ENCODE measurements at places on chromosomes 6 and 20. TPM values are rescaled to one million over a fixed set of nuclear protein-coding genes. Genes with fewer than 3 reads are reported as not detected.
A peak's percentile ranks its signal among the peaks of the same experiment; 100 is the strongest.

DNA sequence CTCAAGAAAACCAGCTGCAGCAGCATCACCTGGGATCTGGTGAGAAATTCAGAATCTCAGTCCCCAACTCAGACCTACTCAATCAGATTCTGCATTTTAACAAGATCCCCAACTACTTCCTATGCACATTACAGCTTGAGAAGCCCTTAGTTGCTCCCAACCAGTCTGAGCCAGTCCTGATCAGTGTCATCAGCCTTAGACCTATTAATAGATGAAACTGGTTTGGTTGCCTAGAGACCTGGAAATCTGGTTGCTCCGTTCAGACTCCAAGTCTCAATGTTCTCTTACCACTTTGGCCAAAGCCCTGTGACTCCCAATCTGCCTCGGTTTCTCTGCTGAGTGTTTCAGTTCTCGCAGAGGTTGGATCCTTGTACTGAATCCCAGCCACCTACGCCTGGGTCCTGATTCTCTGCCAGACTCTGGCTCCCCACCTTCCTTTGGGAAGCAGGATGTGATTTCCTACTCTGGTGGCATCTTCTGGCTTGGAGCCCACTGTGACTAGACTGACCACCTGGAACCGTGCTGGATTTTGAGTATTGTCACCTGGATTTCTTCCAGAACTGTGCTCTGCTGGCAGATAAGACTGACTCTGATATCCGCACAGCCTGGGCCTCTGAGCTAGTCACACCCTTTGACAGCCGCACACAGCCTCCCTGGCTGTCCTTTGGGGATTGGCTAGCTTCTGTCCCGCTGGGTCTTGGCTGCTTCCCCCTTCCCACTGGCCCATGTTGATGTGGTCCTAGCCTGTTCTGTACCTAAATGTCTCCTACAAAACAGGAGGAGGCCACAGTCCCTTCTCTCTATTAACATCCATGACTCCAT, 20.3 kb upstream of the ATXN1 start:
- H3K27ac ChIP-seq, result no peak overlapping the region
- DNase-seq, result no peak
- H3K27me3 ChIP-seq, result no peaks in the 10 kb centered on the region
- no peaks in the 10 kb centered on the region for H3K36me3 ChIP-seq

DNA sequence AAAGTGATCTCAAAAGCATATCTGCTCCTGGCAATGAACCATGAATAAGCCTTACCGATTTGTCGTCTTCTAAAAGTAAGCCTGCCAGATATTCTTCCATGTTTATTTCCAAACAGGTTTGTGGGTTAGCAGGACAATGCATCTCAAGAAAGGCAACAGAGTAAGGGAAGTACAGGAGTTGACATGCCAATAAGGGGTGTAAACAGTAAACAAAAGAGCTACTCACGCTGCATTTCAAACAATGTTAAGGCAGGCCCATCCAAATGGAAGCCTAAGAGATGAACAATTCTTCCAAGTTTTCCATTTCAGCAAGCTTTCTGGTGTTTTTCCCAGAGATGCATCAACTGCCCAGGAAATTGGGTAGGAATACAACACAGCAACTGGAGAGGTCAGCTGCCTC, 27.8 kb upstream of the CRIP3 start:
- H3K4me1 ChIP-seq, result no peaks in the 10 kb centered on the region
- no peak for DNase-seq

DNA sequence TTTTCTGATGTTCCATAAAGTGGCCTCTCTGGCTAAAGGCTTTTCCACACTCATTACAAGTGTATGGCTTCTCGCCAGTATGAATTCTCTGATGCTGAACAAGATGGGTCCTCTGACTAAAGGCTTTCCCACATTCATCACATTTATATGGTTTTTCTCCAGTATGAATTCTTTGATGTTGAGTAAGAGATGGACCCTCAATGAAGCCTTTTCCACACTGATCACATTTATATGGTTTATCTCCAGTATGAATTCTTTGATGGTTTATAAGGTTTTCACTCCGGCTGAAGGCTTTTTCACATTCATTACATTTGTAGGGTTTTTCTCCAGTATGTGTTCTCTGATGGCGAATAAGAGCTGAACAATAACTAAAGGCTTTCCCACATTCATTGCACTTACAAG, 20.4 kb downstream of the ZNF184 start:
- no peak overlapping the region for H3K4me3 ChIP-seq
- no peaks in the 10 kb centered on the region for H3K4me1 ChIP-seq
- no peak overlapping the region for H3K27ac ChIP-seq
- no peak for DNase-seq

GRCh38 chr6:87407561-87407900, 241 bp upstream of the CFAP206 start:
- no peaks in the 10 kb centered on the region for H3K36me3 ChIP-seq
- no peaks in the 10 kb centered on the region for H3K27me3 ChIP-seq
- no peak for DNase-seq
- peak overlapping the region; percentile 68 for H3K4me3 ChIP-seq
- no peaks in the 10 kb centered on the region for H3K4me1 ChIP-seq

The FLRT3 gene
- 13.3 TPM for total RNA-seq

DNA sequence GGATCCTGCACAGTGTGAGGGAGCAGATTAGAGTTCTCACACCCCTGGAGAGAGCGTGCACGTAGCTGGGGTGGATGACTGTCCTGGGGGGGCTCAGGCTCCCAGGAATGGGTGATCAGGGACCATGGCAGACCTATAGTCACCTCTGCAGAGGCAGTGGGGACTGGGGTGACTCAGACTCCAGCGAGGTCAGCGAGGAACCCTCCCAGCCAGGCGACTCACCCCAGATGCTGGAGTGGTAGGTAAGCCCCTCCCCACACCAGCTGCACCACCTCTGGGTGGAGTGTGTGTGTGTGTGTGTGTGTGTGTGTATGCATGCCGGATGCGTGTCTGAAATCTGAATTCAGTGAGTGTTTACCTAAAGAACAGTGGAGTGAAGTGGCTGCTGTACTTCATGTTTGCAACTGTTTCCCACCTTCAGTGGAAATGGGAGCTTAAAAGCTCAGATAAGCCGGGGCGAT, 17.4 kb upstream of the GTSF1L start:
- no peaks in the 10 kb centered on the region for H3K4me1 ChIP-seq
- no peaks in the 10 kb centered on the region for H3K36me3 ChIP-seq
- no peak for DNase-seq
- peaks cover 8% of the 10 kb centered on the region for H3K27me3 ChIP-seq
- H3K27ac ChIP-seq, result no peak overlapping the region

DNA sequence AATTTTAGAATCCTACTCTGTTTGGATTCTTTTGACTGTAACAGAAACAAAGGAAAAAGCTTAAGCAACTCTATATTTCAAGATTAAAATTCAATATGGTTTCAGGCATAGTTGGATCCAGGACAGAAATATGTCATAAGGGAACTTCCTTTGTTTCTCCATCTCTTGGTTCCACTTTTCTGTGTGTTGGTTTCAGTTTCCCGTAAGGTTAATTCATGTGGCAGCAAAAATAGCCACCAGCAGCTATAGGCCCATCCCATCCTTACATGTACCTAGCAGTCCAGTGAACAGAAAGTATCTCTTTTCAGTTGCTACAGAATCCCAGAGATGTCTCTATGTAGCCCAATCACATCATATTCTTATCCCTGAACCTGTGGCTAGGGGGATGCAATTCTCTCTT, 8.8 kb upstream of the FAM8A1 start:
- no peaks in the 10 kb centered on the region for H3K27me3 ChIP-seq
- no peaks in the 10 kb centered on the region for H3K4me1 ChIP-seq
- H3K36me3 ChIP-seq, result no peaks in the 10 kb centered on the region
- no peak overlapping the region for H3K4me3 ChIP-seq
- DNase-seq, result no peak
- H3K27ac ChIP-seq, result no peak overlapping the region

GRCh38 chr6:68649669-68650068, 14.6 kb downstream of the ADGRB3 start:
- no peaks in the 10 kb centered on the region for H3K4me1 ChIP-seq
- no peaks in the 10 kb centered on the region for H3K36me3 ChIP-seq
- no peak overlapping the region for H3K27ac ChIP-seq
- H3K4me3 ChIP-seq, result no peak overlapping the region

- H3K4me1 ChIP-seq, result no peaks in the 10 kb centered on the region
- H3K36me3 ChIP-seq, result no peaks in the 10 kb centered on the region
- H3K4me3 ChIP-seq, result no peak overlapping the region
- DNase-seq, result no peak
- H3K27ac ChIP-seq, result no peak overlapping the region
Measured at GRCh38 chr6:23145781-23146180, 576.4 kb downstream of the HDGFL1 start.

DNA sequence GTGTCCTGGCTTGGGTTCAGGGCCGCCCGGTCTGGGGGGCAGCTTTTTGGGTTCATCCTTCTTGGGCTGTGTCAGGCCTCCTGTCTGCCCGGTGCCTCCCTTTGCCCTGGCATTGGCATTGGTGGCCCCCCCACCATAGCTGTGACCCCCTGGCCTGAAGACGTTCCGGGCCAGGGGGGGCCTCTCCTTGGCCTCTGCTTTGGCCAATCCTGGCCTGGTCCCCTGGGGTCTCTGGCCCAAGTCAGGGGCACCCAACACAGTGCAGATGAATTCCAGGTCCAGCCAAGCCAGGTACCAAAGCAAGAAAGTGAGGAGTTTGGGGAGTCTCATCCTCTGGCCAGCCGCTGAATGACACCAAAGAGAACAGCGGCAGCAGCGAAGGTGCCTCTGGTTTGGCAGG, 429 bp downstream of the GDF5 start:
- DNase-seq, result no peak
- peak overlapping the region; percentile 34 for H3K27ac ChIP-seq

The PRSS16 gene
- total RNA-seq, result not detected
